ENCODE measurements at places on chromosomes 7 and 10.

DNA sequence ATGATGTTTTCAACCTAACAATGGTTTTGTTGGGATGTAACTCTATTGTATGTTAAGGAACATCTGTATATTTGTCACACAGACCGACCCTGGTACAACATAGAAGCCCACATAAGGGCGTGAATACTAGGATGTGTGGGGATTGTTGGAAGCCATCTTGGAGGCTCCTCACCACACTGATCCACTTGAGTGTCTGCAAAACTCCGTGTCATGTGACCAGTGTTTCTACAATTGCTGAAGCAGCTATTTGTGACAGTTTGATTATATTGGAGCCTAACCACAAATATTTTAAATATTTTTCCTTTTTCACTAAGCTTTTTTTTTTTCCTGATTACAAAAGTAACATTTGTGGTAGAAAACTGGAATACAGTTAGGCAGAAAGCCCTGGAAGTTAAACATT, 27.9 kb downstream of the RALA start:
- no peak for DNase-seq

GRCh38 chr7:1659696-1660095, 10.4 kb upstream of the ELFN1 start:
- no peak for DNase-seq

- no peak for DNase-seq
These were observed 5.5 kb upstream of the OPN4 start for GRCh38 chr10:86648704-86649427.

GRCh38 chr10:119161680-119162451, 3.6 kb downstream of the SFXN4 start:
- no peak for DNase-seq

GRCh38 chr10:86673827-86674581, 5.7 kb downstream of the LDB3 start:
- DNase-seq = no peak

- DNase-seq = no peak
These were observed 68.8 kb upstream of the GRB10 start for GRCh38 chr7:50851451-50851850.

DNA sequence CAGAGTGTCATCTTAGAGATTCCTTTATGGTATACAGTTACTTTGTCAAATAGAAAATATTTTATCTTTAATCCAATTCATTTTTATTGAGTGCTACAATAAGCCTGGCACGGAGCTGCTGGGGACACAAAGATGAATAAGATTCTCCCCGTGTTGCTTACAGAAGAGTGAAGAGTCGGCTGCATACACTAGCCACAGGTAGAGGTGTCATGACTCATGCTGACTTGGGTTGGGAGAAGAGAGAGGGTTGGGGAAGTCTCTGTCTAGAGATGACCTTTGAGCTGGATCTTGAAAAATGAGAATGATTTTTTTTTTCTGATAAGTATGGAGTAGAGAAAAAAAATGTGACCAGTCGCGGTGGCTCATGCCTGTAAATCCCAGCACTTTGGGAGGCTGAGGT, 289.9 kb upstream of the CELF2 start:
- DNase-seq = no peak

DNA sequence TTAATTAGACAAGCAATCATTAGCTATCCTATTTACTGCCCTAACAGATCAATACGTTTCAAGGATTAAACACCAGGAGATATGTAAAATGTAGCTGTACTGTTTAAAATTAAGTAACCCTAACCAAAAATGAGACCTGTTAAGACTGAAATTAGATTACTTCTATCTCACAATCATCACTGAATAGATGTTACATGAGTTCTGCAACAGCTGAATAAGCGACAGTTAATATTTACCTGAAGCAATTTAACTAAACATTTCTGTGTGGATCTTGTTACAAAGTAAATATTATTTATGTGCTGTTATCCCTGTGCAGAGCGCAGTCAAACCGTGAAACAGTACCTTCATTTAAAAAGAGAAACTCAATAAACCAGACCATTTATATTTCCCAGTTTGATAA, 122.5 kb downstream of the RELN start:
- no peak for DNase-seq

DNA sequence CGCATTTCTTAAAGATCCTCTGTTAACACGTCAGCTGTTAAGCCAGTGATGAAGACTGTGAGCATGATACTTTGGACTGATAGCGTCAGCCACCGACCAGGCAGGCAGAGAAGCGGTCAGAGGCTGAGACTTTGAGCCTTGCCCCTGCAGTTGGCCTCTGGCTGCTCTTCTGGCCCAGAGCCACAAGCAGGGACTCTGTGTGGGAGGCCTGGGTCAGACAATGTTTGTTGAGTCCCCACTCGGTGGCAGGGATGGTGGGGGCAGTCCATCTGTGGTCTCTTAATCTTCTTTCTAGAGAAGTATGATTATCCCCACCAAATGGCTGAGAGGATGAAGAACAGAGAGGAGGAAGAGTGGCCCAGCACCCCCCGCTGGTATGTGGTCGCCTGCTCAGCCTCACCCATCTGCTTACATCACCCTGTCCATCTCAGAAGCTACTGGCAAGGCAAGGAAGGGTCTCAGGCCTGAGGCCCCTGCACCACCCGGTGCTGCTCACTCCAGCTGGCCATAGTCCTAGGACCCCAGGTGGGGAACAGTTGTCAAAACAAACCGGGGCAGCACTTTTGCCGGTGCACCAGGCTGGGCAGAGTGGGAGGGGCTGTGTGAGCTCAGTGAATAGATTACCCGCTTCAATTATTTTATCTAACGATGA, 202.9 kb downstream of the GRID1 start:
- DNase-seq = no peak

GRCh38 chr10:103679096-103679790, 176.1 kb downstream of the SH3PXD2A start:
- DNase-seq = no peak

GRCh38 chr7:101557421-101557820, 71.7 kb downstream of the MYL10 start:
- DNase-seq = no peak

DNA sequence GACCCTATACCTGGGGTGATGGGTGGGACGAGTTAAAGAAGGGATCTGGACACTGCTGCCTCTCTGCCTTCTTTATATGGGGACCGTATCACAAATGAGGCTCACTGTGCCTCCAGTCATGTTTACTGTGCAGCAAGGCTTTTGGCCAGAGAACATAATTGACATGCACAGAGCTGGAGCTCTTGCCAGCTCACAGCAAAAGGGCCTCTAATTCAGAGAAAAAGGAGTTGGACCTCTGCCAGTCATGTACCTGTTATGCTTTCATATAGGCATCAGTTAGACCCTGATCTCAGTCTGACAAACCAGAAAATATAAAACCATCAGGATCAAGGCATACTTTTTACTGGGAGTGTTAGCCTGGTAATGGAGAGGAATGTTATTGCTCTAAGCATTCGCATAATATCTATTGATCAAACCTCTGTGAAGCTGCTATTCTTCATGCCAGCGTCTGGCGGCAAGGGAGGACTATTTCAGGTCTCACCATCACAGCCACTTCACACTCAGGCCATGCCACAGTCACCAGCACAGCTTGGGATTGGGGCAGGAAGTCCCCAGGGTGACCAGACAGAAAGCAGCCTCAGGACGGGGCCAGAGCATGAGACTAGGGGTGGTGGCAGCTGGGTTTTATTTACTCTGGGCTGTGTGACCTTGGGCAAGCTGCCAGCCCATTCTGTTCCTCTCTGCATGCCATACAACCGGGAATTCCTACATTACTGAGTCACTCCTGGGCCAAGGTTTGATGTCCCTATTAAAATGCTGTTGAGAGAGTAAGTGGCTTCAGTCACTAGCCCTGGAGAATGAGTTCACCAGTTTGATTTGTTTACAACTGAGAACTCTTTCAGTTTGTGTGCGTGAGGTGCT, 90.1 kb downstream of the NPSR1 start:
- DNase-seq = no peak

All from cortex of kidney (tissue), 1 donor.